DMS153 (cell line): ENCODE measurements at places on chromosomes 1 and 21.

DNA sequence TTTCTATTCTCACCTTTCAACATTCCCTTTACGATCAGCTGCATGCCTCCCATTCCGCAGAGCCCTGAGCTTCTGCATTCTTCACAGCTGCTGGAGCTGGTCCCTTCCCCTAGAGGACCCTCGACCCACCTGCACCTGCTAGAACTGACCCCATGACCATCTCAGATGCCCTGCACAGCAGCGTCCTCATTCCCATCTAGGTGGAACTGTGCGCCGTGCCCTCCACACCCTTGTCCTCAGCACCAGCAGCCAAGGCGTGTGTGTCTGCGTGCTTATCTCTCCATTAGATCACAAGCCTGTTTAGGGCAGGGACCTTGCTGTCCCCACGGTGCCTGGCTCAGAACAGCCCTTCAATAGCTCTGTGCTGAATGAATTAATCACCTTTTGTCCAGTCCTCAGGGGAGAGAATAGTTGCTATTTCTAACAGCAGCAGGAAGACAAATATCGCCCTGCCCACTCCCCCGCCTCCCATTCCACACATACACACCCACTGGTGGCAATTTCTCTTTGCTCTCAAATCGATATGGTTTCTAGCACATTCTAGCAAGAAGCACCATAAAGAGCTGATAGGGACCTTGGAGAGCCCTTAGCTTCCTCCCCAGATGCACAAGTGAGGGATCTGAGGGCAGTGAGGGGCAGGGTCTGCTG, 61.7 kb downstream of the KCNN3 start:
- no peak for DNase-seq

DNA sequence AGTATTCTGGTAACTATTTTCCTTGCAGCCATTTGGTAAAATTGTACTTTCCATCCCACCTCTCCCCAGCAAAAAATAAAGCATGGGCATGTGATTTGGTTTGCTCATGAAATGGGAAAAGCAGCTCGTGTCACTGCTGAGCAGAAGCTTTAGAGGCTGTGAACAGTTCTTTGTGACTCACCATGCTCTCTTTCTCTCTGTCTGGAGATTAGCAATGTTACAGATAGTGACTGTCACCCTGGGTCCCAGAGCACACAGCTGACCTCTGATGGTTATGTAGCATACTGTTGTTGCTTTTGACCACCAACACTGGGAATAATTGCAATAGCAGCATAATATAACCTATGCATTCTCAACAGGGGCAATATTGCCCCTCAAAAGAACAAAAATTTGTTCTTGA, 70.6 kb downstream of the RGS2 start:
- no peak for DNase-seq

GRCh38 chr1:226223157-226223785, at the start of gene MIXL1:
Gene MIXL1 (plus strand): TSS chr1:226223664. CDS start chr1:226223682, 18 bp downstream.
- no peak for DNase-seq

DNA sequence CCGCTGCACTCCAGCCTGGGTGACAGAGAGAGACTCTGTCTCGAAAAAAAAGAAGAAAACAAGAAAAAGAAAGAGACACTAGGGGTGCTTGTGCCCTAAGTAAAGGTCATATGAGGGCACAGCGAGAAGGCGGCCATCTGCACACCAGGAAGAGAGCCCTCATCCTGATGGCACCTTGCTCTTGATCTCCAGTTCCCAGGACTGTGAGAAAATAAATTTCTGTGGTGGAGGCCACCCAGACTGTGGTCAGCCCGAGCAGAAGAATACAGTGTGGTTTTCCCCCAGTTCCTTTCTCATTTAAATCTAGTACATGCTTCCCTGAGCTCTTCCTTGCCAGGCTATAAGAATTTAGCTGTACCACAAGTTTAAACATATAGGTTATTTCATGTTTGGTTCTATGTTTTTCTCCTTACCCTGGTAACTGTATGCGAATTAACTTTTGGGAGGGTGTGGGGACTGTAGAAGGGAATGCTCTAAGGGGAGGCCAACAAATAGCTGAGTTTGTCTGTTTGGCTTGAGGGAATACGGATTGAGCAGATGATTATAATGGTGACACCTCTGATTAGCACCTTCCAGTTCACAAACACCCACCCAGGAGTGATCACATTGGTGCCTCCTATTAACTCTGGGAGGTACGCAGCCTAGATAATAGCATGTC, 119.6 kb upstream of the ERRFI1 start:
- no peak for DNase-seq

- DNase-seq: no peak
These were observed 176.3 kb downstream of the SDCCAG8 start for GRCh38 chr1:243432136-243432535.

DNA sequence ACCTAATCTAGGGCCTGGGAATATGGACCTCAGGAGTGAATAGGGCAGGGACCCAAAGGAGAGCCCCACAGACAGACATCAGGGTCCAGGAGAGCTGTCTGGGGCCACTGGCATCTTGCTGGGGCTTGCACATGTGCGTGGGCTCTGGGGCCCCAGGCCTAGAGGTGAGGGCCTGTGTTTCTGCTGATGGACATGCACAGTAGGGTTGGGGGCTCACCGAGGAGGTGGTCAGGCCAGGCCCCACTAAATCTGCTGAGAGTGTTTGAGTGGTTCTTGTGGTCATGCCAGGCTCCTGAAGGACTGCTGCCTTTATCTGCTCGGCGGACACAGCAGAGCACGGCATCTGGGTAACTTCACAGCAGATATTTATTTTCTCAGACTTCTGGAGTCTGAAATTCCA, 87.4 kb downstream of the OBSCN start:
- DNase-seq: no peak

GRCh38 chr1:15206418-15207030, 40.5 kb upstream of the FHAD1 start:
- peak; percentile 13 for DNase-seq

GRCh38 chr1:209266590-209267205, 316.8 kb upstream of the CAMK1G start:
- DNase-seq: no peak

GRCh38 chr1:169741666-169742394, 8.0 kb upstream of the SELE start:
- DNase-seq: no peak

GRCh38 chr1:61149010-61149860, 66.9 kb downstream of the NFIA start:
- DNase-seq: no peak

DNA sequence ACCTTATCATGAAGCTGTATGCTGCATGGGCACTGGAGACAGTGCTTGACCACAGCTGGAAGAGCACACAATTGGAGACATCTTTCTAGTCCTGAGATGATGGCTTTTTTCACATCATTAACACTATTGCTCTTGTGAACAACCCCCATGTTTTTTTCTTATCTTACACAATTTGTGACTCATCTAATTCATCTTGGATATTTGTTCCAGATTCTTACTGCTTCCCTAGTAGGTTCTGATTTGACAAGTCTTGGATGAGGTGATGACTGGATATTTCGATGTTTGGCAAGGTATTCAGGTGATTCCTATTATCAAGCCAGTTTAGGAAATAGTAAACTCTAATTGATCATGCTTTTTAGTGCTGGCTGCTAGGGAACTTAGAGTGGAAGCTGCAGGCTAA, 23.7 kb downstream of the HLX start:
- DNase-seq: no peak

GRCh38 chr1:12616709-12617373, 1.2 kb downstream of the DHRS3 start:
- no peak for DNase-seq

GRCh38 chr1:208190784-208191183, 53.4 kb downstream of the PLXNA2 start:
- DNase-seq: no peak

DNA sequence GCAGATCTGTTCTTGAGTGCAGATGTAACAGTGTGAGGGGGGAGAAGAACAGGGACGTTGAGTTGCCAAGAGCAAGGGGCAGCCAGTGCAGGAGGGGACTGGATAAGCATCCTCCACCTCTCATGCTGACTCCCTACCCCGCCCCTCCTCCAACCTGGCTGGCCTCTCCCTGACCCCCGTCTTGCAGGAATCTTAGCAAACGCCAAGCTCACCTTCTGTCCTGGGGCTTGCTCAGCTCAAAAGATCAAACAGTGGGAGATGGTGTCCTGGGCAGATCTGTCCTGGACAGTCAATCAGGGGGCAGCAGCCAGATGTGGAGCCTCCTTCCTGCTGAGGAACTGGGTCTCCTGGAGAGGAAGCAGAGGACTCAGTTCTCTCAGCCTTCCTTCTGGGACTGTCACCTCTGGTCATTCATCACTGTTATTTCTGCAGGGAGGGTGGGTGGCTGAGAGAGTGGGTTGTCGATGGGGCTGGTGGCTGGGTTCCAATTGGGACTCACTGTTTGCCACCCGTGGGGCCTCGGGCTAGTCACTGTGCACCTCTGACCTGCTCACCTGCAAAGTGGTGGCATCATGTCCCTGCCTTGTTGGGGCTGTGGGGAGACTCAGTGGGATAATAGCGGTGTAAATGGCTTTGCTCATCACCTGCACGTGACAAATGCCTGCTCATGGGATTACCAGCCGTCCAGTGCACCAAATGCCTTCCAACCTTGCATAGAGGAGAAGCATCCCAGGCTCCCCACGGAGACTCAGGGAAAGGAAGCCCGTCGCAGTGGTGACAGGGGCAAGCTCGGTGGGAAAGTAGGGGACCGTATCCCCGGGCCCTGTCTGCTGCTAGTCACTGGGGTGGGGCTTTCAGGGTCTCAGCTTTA, 154.4 kb downstream of the PTPRU start:
- no peak for DNase-seq

DNA sequence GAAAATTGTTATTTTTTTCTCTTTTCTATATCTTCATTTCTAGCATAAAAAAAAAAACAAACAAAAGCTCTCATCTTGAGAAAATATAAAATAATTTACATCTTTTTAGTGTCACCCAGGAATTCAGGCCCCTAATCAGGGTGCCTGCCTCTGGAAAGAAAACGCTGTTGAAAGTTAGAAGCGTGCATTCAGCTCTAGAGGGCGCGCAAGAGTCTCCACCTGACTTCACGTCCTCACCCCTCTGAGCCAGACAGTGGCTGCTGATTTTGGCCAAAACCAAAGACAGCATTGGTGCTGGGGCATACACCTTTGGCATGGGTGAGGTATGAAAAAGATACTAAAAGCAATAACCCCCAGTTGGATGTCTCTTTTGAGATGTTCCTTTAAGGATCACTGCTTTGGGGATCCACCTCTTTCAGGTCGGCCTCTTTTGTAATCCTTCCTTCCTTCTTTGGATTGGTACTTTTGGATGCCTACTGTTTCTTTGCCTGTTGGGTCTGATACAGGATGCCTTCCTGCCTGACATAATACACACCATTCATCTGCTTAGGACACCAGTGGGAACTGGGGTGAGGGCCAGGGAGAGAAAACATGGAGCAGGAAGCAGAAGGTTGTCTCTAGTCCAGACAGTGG, 77.6 kb upstream of the CHRM3 start:
- no peak for DNase-seq

DNA sequence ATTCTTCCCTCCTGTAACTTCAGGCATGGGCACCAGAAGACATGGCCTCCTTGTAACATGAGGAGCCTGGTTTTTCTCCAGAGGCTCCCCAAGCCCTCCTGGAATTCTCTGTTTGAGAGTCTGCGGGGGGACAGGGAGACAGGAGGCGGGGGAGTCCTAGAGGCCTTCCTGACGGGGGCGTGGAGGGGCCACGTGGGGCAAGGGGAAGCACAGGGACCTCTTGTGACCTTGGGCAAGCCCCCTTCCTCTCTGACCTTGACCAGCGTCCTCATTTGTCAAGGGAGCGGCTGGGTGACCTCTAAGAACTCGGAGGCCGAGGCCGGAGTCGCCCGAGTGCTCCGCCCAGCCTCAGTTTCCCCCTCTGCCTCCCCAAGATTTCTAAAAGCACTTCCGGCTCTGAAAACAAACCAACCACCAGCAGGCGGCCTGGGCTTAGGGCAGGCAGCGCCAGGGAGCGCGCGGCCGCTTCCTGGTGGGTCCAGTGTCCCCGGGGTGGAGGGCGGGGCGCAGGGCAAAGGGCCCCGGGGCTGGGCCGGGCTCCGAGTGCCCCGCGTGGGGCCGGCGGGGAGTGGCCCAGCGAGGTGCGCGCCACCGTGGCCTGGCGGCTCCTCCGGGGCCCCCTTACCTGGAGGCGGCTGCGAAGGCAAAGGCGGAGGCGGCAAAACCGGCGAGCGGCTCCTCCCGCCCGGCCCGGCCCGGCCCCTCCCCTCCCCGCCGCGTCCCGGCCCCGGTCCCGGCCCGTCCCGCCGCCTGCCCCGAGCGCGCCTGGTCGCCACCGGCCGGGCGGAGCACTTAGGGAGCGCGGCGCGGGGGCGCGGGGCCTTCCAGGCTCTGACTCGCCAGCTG, at the start of gene TMCO4:
TMCO4 (minus strand) TSS at position 687 of the 846 bp plus-strand sequence. CDS start 19,158 bp downstream, outside the sequence.
- DNase-seq: peak; percentile 38

- no peak for DNase-seq
These were observed 168.3 kb upstream of the DUSP10 start for GRCh38 chr1:221910222-221910621.

DNA sequence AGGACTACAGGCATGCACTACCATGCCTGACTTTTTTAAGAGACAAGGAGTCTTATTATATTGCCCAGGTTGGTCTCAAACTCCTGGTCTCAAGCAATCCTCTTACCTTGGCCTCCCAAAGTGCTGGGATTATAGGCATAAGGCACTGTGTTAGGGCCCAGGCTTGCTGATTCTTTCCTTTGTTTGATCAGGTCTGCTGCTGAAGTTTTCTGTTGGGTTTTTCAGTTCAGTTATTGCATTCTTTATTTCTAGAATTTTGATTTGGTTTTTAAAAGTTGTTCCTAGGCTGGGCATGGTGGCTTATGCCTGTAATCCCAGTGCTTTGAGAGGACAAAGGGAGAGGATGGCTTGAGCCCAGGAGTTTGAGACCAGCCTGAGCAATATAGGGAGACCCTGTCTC, 47.9 kb downstream of the C4BPA start:
- no peak for DNase-seq

DNA sequence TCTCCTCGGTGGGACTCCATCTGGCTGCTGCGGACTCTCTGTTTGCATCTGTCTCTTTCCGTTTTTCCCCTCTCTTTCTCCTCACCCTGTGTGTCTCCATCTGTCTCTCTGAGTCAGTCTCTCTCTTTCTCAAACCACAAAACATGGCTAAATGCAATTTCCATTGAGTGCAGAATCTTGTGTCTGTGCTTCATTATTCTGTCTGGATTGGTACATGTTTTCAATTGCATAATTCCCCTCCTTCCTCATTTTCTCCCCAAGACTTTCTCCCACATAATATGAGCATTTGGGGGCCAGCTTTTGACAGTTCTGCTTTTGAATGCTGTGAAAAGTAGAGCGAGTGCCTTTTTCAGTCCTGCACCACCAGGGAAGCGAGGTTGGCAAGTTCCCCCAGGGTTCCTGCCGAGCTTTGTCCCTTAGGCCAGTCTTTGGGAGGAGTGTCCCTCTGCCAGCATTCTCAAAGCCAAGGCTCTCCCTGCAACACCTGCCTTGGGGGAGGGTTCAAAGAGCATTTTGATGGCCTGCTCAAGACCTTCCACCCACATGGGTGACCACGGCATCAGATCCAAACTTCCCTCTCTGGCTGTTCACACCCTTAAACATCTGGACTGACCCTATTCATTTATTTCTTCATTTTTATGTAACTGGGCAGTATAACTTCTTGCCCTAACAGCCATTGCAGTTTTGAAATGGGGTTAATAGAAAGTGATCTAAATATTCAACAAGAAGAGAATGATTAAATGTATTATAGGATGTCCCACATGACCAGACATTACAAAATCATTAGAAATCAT, 32.8 kb upstream of the SCMH1 start:
- no peak for DNase-seq

GRCh38 chr1:156203331-156203730, 9.4 kb downstream of the SLC25A44 start:
- DNase-seq: no peak

GRCh38 chr1:156366378-156367166, 2.4 kb upstream of the RHBG start:
- no peak for DNase-seq

- DNase-seq: no peak
These were observed 1.1 kb upstream of the LCK start for GRCh38 chr1:32249831-32250525.

- DNase-seq: no peak
These were observed 2.1 kb downstream of the LEPR start for GRCh38 chr1:65422241-65423203.
